ENCODE measurements at places on chromosomes 6 and 20.

DNA sequence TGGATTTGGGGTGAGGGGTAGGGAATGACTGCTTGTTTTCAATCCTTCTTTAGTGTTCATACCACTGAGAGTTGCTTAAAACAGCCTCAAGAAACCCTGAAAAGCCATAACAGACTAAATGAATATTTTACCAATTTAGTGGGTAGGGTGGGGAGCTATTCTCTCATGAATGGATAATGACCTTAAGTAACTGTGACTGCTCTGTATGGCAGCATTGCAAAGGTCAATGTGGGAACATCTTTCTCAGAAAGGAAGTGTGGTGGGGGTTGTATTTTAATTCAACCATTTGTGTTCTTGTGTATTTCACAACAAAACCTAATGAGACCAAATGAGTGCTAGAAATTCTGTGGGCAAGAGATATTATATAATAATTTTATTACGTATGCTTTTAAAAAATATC is 55.7 kb downstream of the PHACTR2 start:
- DNase-seq, result no peak

GRCh38 chr6:71393471-71393870 is 104.9 kb downstream of the OGFRL1 start:
- DNase-seq, result no peak

GRCh38 chr6:938916-939315 is 246.0 kb upstream of the EXOC2 start:
- peak; percentile 36 for DNase-seq

GRCh38 chr6:47483853-47484546 is 6.4 kb downstream of the CD2AP start:
- DNase-seq, result no peak

DNA sequence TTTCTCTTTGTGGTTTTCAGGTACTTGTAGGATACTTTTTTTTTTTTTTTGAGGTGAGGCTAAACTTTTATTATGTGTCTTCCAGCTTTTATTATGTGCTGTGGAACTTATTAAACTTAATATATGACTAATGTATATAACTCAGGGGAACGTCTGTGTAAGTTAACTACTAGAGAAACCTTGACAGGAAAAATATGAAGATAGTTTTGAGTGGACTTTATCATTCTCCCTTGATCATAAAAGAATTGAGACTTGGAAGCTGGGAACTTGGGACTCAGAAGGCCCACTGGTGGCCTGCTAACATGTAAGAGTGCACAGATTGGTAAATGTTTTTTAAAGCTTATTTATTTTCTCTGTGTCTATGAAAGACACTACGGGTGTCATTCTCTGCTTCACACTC is 73.1 kb downstream of the CARMIL1 start:
- no peak for DNase-seq
